ENCODE measurements at places on chromosomes 7 and 10.

GRCh38 chr7:47807126-47807525, 141.1 kb downstream of the PKD1L1 start:
- no peak for DNase-seq

DNA sequence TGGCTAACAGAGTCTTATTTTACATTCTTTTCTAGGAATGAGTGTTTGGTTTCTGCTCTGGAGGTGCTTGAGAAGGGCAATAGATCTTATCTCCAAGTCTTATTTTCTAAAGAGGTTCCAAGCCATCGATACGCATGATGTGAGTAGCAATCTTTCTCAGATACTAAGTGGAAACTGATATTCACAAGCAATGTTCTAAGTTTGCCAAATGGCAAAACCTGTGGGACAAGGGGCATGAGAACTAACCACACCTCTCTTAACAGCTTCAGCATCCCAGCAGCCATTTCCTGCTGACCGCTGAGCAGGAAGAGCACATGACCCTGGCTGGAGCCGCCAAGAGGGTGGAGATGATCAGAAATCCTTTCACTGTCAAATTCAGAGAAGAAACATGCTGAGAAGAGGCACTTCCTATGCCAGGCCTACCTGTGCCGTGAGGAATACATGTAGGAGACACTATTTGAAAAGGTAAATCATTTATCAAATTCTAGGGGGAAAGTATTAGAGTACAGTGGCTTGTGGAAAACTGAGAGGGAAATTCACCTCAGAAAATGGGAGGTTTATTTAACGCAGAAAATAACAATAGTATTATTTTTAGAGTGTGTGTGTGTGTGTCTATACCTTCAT, 35.2 kb downstream of the CCDC71L start:
- DNase-seq, result no peak

- DNase-seq, result peak; percentile 28
Measured at GRCh38 chr7:123871998-123872867, 27.3 kb downstream of the HYAL4 start.

- no peak for DNase-seq
Measured at GRCh38 chr10:93471110-93471651, 11.0 kb downstream of the MYOF start.

GRCh38 chr10:69820817-69821216, 19.1 kb downstream of the COL13A1 start:
- no peak for DNase-seq

- no peak for DNase-seq
Measured at GRCh38 chr7:2657920-2658671, 26.3 kb downstream of the TTYH3 start.

DNA sequence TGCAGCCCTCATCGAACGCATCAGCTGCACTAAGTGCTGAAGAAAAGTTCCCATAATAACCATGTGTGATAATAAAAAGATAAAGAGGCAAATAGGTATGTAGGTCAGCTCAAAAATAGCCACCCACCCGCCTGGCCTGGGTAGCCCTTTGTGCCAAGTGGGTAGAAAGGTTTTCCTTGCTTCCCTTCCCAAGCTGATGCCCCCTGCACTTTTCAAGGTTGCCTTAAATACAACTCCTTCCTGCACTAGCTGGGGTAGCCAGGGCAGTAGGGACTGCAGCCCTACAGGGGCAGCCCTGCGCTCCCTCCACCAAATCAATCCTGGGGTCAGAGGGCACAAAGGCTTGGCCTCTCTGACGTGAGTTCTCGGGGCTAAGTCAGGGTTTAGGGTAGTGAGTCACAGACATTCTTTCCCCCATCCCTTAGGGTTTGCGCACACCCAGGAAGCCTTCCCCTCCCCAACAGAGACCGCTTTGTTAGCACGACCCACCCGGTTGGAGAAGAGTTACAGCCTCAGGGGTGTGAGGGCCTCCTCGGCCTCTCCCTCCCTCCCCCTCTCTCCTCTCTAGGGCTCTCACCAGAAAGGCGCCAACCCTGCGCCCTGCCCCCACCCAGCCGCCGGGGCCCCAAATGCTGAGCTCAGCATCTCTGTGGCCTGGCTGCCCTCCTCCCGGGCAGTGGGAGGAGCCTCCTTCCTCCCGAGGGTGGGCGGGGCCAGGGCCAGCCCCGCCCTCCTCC, 13.3 kb upstream of the DDIT4 start:
- peak; percentile 95 for DNase-seq

DNA sequence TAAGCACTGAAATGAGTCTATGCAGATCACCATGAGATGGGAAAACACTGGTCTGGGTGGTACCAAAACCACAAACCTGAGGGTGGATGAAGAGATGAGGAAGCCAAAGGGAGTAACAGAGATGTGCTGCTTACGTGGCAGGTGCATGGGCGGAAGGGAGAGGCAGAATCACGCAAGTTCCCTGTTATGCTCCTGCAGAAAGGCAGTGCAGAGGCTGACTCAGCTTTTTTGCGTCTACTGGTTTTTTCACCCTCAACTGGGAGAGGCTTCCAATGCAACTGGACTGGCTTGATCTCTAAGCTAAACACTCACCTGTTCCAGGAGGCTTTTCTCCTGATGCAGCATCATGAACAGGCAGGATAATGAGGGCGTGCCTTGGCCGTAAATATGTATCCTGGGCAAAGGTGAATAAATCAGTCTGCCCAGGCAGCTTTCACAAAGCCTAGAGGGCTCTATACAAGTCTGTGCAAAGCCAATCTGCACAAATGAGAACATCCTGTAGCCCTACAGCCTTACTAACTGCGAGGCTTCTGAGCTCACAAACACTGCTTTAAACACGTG, 95.4 kb upstream of the AFAP1L2 start:
- DNase-seq, result peak; percentile 88

GRCh38 chr7:108093851-108094331, 36.3 kb downstream of the LAMB4 start:
- DNase-seq, result no peak

- DNase-seq, result no peak
Measured at GRCh38 chr7:105906695-105907094, 30.3 kb upstream of the ATXN7L1 start.

DNA sequence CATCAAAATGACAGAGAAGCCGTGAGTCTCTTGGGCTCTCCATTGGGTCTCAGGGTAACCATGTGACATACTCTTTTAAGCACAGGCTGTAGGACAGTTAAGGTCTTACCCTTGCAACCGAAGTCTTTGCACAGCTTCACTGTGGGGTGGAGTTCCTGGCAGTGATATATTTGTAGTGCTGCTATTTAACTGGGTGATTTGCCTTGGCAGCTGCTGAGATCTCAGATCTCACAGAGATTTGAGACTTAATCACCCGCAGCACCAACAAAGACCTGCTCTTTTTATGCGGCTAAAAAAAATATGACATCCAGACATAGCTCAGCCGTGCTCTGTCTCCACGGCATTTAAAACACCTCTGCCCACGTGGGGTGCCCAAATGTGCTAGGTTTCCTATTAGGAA, 63.4 kb upstream of the NPTX2 start:
- no peak for DNase-seq

DNA sequence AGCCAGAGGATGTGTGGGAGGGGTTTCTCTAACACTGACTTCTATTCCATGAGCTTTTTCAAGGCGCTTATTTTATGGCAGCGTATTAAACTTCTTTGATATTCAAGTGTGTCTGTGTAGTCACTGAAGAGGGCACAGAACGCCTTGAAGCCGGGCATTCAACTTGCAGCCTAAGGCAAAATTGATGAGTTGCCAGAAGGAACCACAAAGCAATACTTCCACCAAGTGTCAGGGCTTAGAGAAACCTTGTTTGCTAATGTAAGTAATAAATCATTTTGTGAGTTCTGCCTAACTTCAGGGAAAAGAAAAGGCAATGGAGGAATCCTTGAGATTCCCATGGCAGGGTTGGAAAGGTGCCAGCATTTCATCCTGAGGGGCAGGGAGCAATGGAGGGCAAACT, 163.8 kb downstream of the LCOR start:
- DNase-seq, result no peak

GRCh38 chr10:20858292-20859124, 38.6 kb downstream of the NEBL start:
- DNase-seq, result no peak

DNA sequence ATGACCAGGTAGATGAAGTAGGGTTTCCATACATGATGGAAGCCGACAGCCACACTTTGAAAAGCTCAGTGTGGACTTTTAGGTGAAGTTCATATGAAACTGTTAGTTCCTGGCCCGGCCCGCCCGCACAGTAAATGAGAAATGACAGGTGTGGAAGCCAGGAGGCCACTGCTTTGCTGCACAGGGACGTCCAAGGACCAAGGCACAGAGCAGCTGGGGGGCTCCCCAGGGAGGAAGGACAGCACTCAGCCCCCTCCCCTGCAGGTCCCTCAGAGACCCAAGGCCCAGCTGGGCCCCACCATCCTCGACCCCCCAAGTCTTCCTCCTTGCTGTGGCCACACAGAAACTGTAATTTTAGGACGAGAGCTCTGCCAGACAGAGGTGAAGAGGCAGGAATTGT, 219.2 kb downstream of the PTPRN2 start:
- no peak for DNase-seq

DNA sequence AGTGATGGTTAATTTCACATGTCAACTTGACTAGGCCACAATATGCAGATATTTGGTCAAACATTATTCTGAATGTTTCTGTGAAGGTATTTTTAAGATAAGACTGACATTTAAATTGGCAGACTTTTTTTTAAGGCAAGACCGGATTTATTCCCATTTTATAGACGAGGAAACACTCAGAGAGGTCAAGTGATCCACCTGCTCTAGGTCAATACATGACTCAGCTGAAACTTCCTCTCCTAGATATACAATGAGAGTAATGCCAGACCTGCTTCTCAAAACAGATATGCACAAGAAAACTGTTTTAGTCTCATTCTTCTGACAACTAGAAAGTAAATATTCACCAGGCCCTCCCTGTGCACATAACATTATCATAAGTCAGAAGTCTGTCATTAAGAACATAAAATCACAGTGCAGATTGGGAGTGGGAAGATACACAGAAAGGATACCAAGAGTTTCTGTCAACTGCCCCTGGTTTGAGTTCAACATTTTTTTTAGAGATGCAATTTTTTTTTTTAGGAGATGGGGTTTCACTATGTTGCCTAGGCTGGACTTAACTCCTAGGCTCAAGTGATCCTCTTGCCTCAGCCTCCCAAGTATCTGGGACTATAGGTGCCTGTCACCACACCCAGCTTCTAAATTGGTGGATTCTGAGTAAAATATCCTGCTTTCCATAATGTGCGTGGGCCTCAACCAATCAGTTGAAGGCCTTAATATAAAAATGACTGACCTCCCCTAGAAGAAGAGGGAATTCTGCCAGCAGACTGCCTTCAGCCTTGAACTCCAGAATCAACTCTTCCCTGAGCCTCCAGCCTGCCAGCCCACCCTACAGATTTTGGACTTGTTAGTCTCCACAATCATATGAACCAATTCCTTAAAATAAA, 121.4 kb downstream of the ZFAND4 start:
- DNase-seq, result no peak

DNA sequence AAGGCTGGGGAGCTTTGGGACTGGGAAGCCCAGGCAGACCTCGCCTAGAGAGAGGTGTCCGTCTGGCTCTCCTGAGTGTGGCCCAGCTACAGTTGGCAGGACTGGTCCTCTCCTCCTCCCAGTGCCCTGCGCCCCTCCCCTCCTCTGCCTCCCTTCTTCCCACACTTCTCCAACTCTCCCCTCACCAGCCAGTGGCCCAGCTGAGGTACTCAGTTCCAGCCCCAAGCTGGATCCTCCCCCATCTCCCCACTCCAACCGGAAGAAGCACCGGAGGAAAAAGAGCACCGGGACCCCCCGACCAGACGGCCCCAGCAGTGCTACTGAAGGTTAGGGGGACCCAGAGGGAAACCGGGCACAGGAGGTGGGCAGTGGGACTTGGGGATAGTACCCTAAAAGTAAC, 27.7 kb downstream of the GBX1 start:
- no peak for DNase-seq

DNA sequence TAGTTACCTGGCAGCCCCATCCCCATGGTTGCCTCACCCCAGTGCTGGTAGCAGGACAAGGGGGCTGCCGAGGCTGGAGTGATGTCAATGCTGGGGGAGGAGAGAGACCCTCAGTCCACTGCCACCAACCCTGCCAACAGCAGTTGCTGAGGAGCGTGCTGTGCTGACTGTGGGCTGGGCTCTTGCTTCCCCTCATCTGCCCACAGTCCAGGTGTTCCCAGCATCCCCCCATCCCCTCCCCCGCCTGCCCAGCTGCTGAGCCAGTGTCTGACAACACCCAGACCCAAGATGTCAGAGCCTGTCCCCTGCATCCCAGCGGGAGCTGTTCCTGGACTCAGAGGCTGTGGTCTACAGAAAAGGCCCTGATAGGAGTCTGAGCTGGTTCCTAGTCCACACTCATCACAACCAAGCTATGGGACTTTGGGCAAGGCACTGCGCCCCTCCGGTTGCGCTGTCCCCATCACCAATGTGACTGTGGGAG, 14.6 kb upstream of the PSAP start:
- DNase-seq, result no peak

- DNase-seq, result no peak
Measured at GRCh38 chr7:29639886-29640595, 76.4 kb downstream of the PRR15 start.

DNA sequence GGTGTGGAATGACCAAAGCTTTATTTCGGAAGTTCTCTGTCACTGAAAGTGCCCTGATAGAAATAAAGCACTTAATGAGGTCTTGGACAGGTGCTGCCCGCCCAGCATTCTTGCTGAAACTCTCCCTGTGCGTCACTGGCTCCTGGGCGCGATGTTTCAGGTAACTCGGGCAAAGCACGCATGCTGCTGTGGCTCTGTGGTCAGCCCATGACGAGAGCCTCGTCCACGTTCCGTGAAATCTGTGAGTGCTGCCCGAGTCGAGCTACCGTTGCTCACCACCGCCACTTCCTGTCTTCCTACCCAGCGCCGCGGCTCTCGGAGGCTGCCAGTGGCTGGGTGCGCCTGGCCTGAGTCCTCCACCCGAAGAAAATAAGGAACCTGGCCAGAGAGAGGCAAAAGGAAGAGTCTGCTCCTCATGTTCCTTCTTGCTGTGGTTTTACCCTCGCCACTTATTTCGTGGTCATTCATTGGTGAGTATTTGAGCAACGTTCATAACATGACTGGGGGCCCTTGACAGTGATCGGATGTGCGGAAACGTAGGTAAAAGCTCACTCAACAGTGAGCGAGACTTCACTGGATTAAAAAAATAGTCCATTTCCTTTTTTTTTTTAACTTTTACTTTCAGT, 95.5 kb downstream of the MAP3K8 start:
- DNase-seq, result peak; percentile 80

- peak; percentile 39 for DNase-seq
Measured at GRCh38 chr10:87850742-87851205, 12.6 kb downstream of the KLLN start.

DNA sequence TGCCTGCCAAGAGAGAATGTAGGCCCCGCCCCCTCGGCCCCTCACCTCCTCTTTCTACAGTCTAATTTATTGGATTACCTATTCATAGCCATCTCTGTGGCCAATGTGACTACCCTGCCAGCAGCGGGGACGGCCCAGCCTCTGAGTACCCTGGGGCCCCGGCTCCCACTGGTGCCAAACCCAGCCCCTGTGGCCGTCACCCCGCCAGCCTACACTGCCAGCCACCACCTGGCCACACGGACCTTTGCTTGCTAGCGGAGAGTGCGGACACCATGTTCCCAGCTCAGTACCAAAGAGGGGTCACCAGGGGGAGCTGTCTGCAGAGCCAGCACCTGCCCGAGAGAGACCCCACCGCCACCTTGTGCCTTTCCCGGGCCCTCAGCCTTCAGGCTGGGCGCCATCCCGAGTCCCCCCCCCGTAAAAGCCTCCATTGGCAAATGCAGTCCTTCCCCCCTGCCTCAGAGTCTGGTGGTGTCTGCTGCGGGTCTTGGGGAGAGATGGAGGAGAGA, 511.1 kb downstream of the ZNF37A start:
- DNase-seq, result no peak
